ENCODE measurements at places on chromosomes 13 and 19.
A peak's percentile ranks its signal among the peaks of the same experiment; 100 is the strongest.

DNA sequence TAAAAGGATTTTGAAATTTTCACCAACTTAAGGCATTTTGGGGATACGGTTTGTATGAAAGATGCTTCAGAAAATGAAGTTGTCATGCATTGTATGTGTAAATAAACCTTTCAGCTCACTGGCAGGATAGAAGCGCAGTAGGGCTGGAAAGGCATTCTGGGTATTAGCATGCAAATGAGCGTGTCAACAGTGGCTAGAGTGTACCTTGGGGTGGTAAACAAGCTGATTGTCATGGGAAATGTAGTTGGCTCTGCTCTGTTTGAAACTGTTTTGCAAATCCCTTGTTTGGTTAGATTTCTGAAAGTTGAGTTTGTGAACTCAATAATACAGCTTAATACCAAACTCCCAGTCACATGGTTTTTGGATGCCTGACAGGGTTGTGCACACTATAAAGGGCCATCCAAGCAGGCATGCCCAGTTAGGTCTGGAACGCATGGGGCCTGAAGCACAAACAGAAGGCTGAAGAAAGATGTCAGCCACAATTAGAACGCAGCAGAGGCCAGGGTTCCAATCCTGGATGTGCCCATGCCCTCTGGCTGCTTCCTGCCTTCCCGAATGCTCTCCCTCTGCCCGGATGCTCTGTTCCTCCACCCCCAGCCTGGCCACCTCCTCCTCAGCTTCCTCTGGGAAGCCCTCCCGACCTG, 14.6 kb downstream of the GSX1 start:
- no peak for DNase-seq

GRCh38 chr19:51439021-51439465, 19.2 kb downstream of the SIGLEC8 start:
- no peak for DNase-seq

DNA sequence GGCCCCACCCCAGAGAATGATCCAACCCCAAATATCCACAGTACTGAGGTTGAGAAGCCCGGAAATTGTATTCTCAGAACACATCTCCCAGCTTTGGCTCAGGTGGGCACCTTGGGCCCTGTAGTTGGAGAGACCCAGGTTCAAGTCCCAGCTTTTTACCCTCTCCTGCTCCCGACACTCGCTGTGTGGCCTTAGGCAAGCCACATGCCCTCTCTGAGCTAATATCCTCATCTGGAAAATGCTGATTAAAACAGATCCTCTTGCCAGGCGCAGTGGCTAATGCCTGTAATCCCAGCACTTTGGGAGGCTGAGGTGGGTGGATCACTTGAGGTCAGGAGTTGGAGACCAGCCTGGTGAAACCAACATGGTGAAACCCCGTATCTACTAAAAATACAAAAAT, 2.6 kb downstream of the PLIN4 start:
- no peak for DNase-seq

DNA sequence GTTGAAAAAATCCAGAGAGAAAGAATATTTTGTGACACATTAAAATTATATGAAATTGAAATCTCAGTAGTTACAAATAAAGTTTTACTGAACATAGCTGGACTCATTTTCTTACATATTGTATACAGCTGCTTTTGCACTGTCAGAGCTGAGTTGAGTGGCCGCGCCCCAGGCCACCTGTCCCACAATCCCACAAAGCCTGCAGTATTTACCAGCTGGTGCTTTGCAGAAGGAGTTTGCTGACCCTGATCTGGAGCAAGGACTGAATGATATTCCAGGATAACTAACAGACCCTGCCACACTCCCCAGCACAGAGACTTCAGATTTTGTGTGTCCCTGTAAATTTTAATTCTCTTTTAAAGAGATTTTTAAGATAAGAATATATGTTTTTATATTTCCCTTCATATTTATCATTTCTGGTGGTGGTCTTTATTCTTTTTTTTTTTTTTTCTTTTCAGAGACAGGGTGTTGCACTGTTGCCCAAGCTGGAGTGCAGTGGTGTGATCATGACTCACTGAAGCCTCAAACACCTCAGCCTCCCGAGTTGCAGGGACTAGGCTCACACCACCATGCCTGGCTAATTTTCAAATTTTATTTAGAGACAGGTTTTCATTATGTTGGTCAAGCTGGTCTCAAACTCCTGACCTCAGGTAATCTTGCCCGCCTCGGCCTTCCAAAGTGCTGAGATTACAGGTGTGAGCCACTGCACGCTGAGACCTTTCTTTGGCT, 48.5 kb downstream of the TDRD12 start:
- no peak for DNase-seq

DNA sequence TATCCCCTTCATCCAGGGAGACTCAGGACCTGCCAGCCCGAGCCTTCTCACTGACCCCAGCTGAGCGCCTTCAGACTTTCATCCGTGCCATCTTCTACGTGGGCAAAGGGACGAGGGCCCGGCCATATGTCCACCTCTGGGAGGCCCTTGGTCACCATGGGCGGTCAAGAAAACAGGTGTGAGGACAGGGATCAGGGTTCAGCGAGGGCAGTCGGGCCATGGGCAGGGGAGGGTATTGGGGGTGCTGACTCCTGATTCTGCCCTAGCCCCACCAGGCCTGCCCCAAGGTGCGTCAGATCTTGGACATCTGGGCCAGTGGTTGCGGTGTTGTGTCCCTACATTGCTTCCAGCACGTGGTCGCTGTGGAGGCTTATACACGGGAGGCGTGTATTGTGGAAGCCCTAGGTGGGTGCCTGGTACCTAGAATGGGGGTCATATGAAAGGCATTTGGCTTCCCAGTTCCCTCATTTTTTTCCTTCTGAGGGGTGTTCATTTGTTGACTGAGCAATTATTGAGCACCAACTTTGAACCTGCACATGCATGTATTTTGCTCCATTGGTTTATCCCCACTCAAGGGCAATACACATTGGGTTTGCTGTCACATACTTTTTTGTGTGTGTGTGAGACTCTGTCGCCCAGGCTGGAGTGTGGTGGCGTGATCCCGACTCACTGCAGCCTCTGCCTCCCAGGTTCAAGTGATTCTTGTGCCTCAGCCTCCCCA, 3.9 kb downstream of the ANKLE1 start:
- no peak for DNase-seq

GRCh38 chr19:41111750-41112295, 2.4 kb upstream of the CYP2F1 start:
- no peak for DNase-seq

- DNase-seq, result peak; percentile 74
These were observed 44.9 kb upstream of the USPL1 start for GRCh38 chr13:30572859-30573275.

DNA sequence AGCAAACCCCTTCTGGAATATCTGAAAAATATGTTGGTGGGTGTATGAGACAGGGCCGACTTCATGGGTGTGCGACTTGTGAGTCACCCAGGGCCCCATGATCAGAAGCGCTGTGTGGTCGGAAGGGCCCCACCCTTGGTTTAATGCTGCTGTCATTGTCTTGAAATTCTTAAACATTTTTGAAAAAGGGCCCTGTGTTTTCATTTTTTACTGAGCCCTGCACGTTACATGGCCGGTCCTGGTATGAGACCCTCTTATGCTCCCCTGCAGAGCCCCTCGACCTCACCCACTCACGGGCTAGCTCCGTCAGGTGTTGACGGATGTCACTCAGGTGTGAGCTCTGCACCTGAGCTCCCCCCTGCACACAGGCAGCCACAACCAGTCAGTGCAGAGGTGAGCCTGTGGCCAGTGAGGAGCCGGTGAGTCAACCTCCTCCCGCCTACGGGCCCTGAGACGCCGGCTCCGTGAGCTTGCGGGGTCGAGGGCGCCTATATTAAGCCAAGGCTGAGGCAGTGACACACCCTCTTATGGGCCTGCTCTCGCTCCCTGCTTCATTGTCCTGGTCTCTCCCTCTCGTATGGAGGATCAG, 27.7 kb downstream of the GADD45B start:
- no peak for DNase-seq

GRCh38 chr13:51707461-51707860, 96.5 kb downstream of the DHRS12 start:
- no peak for DNase-seq

GRCh38 chr13:82480415-82480814, 1401.9 kb downstream of the SLITRK1 start:
- DNase-seq, result no peak

- no peak for DNase-seq
These were observed 16.1 kb upstream of the TLE2 start for GRCh38 chr19:3045191-3045590.

DNA sequence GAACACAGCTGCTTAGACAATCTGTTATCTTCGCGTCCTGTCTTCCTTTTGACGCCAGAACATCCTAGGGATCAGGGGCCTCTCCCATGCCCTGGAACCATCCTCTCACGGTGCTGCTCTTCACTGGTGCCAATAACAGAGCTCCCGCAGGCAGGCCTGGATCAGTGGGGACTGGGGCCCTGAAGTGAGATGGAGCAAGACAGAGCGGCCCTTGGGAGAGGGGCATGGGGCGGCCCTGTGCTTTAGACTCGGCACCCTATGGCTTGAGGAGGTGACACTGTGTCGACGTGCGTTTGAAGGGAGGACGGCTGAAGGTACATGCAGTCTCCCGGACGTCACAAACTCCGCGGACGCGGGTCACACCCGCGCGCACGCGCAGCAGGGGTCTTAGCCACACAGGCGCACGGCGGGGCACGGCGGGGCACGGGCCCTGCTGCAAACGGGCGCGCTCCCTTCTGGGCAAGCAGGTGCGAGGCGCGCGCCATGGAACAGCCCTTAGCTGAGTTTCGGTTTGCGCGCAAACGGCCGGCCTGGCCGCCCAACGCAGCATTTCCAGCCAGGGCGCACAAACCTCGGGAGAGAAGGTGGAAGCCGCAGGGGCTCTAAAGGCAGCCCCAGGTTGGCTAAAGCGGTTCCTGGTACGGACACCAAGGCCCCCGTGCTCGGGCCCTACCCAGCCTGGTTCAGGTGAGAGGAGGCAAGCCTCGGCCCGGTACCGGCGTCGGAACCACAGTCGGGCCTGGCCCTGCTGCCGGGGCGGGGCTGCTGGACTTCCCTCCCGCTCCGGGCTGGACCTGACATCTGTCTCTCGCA, 16.5 kb upstream of the RNF17 start:
- no peak for DNase-seq

DNA sequence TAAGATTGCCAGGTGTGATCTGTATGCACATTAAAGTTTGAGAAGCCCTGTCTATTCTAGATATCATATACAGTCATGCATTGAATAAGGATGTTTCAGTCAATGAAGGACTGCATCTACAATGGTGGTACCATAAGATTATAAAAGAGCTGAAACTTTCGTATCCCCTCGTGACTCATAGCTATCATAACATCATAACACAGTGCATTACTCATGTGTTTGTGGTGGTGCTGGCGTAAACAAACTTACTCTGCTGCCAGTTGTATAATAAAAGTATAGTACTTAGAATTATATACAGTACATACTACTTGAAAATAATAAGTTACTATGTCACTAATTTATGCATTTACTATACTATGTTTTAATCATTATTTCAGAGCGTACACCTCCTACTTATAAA, 489.3 kb downstream of the GPC6 start:
- no peak for DNase-seq

- DNase-seq, result no peak
These were observed 17.4 kb downstream of the GPR183 start for GRCh38 chr13:99289674-99290337.

GRCh38 chr13:51825165-51825592, 19.8 kb downstream of the TMEM272 start:
- DNase-seq, result no peak

- DNase-seq, result peak; percentile 45
These were observed 28.3 kb downstream of the IL12RB1 start for GRCh38 chr19:18058208-18059009.

- no peak for DNase-seq
These were observed 26.0 kb downstream of the TBC1D4 start for GRCh38 chr13:75455962-75456361.
